ENCODE measurements at places on chromosomes 13 and 19. TPM values are rescaled to one million over a fixed set of nuclear protein-coding genes. Genes with fewer than 3 reads are reported as not detected.

DNA sequence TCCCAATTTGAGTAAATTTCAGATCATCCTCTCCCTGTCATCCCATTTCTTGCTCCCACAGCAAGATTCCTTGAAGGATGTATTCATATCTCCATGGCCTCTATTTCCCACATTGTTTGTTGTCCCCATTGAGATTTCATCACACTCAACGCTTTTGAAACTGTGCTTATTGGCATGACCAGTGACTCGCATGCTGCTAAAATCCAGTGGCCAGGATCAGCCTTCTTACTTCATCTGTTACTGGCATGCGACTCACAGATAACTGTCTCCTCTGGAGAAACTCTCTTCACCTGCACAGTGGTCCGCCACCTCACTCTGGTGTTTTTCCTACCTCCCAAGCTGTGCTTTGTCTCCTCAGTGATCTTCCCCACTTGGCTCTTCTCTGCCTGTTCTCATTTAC is 95.8 kb downstream of the WASF3 start:
- no peak for DNase-seq

DNA sequence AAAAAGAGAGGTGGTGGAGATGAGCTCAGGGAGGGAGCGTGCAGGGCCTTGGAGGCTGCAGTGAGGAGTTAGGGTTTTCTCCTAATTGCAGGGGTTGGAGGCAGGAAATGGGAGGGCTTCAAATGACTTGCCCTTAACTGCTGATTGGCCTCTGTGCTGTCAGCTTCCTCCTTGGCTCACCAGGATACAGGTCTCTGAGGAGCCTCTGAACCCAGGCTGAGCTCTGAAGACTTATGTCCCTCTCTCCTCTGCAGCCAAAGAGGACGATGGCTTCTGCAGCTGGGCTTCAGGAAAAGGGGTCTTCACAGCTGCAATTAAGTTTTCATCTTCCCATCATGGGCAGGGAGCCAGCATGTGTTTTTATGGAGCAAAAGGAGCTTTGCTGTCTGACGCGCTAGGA is 6.7 kb upstream of the RANBP3 start:
- DNase-seq = no peak

The SHC2 gene
- 14.3 TPM for total RNA-seq

The EDDM13 gene
- not detected for total RNA-seq

- DNase-seq = no peak
Measured at GRCh38 chr13:97004096-97004876, 10.0 kb upstream of the OXGR1 start.

DNA sequence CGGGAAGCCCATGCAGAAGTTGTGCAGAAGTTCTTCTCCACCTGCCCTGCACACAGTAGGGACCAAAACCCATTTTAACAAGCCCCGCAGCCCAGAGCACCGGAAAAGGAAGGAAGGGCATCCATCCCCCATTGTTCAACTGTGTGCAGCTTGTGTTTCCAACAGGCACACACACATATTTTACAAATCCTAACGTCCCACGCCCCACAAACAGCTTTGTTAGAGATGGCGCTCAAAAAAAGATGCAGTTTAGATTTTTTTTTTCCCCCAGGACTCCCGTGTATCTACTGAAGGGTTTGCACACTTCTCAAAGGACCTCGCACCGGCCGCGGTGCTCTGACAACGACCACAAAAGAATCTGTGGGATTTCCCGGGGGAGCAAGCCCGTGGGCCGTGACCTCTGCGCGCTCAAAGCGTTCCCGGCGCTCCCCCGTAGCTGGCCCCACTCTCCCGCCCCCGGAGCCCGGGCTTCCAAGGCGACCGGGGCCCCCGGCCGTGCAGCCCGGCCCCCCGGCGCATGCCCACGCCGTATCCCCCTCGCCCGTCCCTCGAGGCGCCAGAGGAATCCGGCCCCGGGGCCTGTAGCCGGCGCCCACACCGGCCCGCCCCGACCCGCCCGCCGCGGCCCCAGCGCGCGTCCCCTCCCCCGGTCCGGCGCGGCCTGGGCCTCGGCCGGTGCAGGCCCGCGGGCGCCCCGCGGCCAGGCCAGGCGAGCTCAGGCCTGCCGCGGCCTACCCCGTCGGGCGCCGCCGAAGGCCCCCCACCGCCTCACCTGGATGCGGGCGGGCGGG is 523 bp downstream of the ELAVL1 start:
- peak; percentile 69 for DNase-seq

- no peak for DNase-seq
Measured at GRCh38 chr13:69474011-69474685, 633.5 kb upstream of the ATXN8OS start.

The ELSPBP1 gene
- total RNA-seq = not detected

- DNase-seq = peak; percentile 91
Measured at GRCh38 chr19:49676136-49676783, 811 bp upstream of the PRMT1 start.

Measured in right cardiac atrium (tissue), 5 donors.